ENCODE measurements at places on chromosomes 5 and 9.

DNA sequence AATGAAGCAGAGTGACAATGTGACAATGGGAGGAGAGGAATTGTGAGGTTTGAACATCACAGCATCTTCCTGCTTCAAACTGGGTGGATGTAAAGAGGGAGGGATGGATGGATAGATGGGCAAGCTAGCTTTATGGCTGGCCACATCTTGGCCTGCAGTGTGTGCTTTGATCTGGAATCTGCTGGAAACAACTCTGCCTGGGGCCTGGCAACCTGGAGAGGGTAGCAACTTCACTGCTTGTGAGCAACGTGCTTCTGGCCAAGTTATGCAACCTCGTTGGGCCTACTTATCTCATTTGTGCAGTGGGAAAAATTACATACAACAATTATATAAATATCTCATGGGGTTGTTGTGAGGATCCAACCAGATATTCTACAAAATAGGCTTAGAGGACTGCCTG, 5.3 kb downstream of the IL9 start:
- no peak for DNase-seq

GRCh38 chr5:1736065-1736464, 63.6 kb downstream of the MRPL36 start:
- DNase-seq, result no peak

DNA sequence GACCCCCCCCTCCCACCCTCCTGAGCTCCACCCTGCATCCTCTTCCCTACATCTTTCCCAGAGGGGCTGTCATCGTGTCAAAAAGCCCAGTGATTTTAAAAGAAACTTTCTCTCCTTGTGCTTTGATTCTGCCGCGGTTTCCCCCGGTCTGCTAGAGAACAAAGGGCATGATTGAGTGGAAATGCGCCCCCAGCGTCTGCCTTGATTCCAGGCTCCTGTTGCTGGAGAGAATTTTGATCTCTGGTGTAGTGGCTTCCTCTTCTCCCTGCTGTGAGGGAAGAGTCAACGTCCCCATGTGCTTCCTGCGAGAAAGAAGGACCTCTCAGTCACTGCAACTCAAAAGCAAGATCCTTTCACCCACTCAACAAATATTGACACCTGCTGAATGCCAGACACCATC, 61.9 kb upstream of the RAPGEF1 start:
- no peak for DNase-seq

DNA sequence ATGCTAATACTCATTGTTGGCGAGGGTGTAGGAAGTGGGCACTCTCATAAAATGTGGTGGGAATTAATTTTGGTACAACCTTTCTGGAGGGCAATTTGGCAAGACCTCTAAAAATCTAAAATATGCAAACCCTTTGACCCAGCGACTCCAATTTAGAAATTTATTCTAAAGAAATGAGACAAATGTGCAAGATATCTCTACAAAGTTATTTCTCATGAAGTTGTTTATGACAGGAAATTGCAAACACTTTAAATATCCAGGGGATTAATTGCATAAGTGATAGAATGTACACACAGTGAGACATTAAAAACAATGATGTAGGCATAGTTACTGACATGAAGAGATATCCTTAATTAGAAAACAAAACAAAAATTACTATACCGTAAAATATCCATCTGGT, 246.3 kb upstream of the MAP3K1 start:
- DNase-seq, result no peak

GRCh38 chr5:42591015-42591414, 165.6 kb upstream of the CCDC152 start:
- DNase-seq, result no peak

DNA sequence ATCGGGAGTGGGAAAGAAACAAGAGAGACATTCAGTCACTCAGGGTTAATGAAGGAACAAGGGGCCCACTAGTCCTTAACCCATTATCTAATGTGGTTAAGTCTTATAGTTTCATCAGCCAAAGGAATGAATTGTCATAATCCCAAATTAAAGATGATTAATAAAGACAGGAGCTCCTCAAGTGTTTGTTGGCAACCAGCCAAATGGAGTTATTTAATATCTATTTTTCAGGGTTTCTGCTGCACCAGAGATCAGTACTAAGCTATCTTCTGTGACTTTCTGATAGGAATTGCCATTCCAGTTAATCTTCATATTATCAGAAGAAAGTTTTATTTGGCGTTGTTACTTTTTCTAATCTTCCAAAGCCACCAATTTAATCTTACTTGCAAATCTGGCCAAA, 34.0 kb upstream of the FCHO2 start:
- DNase-seq, result no peak

- DNase-seq, result no peak
Observed at GRCh38 chr9:122212473-122213004, 16.2 kb downstream of the LHX6 start.

DNA sequence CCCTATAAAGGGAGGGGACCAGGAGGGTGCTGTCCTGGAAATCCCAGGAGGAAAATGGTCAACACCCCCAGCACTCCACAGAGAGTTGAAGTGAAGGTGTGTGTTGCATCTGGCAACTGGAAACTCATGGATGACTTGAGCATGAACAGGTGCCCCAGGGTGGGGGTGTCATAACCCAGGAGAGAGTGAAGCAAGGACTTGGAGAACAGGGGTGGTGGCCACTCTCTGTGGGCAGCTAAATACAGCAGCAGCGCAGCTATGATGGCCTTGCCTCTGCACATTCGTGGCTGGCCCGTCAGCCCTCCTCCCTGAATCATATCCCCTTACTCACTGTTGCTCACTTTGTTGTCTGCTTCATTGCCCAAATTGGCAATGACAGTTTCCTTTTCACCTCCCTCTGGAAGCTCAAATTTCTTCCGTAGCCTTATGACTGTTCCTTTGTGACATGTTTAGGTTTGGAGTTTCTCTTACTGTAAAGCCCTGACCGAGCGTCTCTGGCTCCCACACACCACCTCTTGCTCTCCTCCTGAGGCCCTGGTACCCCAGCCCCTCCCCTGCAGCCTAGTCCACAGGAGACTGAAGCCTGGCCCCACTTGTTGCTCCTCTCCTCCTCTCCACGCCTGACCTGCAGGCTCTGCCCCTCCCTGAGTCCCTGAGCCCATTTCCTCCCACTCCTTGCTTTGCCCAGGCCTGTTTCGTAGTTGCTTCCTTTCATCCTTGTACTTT, 185.8 kb downstream of the CD180 start:
- DNase-seq, result no peak

DNA sequence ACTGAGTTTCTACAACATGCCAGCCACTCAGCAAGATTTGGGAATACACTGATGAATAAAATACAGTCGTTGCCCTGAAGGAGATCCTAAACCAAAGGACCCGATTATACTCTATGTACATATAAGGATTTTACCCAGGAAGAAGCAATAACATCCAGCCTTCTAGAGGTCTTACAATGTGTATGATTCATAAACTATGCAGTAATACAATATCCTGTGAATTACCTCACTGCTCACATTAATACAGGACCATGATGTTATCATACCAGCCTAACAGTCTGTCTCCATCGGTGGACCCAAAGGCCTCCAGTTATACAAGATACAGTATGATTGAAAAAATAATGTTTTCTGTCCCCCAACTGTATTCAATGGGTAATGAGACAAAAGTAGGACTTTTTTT, 310.5 kb upstream of the TRPM3 start:
- no peak for DNase-seq

GRCh38 chr9:135821116-135821515, 86.2 kb downstream of the CAMSAP1 start:
- no peak for DNase-seq

All from C1 segment of cervical spinal cord (tissue), 14 donors.